ENCODE measurements at places on chromosomes 7 and 10.

DNA sequence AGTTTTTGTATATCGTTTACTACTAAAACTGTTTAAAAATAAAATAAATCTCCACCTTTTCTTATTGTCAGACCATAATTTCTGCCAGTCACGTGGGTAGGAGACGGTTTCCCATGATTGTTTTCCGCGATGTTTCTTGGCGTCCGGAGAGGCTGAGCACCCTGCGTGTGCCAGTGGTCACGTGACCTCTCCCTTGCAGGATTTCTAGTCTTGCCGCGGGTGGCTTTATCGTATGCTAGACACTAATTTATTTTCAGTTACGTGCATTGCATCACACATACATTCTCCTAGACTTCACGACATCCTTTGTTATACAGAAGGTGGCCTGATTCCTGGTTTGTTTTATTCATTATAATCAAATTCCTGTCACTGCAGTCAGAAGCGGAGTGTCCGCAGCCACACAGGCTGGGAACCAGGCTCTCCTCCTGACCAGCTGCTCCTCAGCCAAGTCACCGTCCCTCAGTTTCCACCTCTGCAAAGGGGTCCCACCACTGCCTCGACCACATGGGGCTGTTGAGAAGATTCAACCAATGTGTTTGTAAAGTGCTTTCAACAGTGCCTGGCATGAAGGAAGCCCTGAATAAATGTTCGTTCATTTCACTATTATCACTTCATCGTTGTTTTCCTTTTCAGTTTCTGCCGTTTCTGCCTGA, 203.2 kb upstream of the PPP2R2D start:
- no peak for DNase-seq

DNA sequence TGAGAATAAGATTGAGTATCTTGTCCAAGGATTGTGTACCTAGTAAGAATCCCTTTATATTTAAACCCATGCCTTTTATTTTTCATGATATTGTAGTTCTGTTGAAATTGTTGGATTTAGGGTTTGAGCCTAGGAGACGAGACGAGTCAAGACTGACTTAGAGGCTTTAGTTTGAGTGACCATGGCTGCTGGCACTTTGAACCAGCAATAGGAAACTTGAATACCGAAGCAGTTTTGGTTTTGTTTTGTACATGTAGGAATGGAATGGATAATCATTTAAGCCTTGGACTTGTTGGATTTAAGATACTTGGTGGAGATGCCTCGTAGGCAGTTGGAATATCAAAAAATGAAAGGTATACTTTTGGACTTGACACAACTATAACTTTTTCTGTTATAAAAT, 229.0 kb downstream of the BICC1 start:
- no peak for DNase-seq

GRCh38 chr10:125200396-125200795, 40.0 kb upstream of the CTBP2 start:
- DNase-seq = no peak

DNA sequence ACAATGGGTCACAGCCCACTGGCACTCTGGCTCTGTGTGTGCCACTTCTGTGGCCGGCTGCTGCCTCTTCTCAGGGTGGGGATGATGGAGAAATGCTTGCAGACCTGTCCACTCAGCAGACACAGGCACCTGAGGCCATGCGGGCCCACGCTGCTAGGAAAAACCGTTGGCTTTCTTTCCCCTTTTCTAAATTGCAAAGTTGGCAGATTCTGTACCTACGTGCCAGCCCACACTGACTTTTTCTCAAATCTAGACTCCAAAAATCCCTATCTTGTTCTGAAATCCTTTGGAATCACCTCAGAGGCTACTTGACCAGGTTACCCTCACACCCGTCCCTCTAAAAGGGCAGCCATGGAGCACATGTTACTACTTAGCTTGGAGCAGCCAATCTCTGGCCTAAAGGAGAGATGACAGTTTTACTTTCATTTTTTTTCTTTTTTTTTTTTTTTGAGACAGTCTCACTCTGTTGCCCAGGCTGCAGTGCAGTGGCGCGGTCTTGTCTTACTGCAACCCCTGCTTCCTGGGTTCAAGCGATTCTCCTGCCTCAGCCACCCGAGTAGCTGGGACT, 99.4 kb downstream of the RNF216 start:
- no peak for DNase-seq

GRCh38 chr7:2175091-2175490, 57.7 kb downstream of the MAD1L1 start:
- DNase-seq = no peak

DNA sequence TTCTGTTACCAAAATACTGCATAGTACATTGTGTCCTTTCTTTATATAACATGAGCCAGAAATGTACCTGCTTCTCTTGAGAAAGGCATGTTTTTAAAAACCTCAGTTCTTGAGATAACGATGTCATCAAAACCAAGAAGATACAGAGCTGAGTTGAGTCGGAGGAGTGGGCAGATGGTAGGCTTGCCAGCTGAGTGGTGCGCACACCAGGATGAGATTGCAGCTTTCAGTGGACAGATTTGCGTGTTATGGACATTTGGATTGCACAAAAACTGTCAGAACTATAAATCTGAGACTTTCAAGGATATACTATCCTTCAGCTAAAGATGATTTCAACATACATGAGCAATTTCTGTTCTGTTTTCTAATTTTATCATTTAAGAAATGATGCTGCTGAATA, 25.0 kb downstream of the PRKAR2B start:
- peak; percentile 35 for DNase-seq

DNA sequence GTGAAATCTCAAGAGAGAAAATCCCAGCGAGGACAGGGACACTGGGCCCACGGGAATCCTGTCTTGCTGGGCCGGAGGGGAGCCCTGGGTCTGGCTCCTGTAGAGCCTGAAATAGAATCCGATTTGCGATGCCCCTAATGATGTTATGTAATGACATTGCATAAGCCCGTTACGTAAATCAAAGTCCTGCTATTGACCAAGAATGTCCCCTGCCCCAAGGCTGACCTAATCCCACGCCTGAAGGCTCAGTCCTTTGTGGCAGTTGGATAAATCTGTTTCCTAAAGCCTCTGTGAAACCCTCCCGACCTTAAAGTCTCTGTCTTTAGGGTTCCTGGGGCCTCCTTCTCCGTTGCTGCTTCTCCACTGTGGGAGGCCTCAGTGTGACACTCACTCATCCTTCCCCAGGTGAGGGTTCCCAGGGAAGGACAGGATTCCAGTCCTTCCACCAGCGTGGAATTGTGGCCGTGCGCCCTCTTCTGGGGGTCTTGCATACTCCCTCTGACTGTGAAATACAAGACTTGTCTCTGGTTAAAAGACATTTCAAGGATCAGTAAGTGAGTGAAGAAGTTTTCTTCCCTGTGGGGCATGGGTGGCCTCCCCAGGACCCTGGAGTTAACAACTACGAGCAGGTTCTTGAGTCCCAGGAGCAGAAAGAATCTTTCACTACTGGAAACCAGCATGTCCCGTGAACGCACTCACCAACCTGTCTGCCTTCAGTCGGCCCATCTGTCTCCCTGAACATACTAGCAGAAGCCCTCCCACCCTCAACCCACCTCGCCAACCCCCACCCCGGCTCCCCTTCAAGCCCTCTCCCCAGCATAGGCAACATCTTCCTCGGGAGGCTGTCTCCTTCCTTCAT, 19.8 kb downstream of the ZNF467 start:
- DNase-seq = peak; percentile 14

- DNase-seq = no peak
Observed at GRCh38 chr10:56240471-56240870, 120.6 kb downstream of the ZWINT start.

- peak; percentile 81 for DNase-seq
Observed at GRCh38 chr10:7185367-7185690, 225.5 kb downstream of the SFMBT2 start.

DNA sequence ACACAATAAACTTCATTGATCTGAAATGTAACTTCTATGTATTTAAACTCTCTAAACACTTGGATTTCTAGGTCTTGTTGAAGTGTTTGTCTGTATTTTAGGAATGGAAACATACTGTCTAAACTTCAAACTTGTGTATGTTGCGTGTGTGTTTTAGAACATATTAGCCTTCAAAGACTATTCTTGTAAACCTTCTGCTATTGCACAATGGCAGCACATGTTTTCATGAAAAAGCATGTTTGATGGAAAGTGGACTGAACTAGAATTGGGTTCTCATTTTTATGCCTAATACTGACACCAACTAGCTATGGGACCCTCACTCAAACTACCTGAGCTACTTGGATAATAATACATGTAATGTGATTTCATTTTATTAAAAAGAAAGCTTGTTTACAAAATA, 592.6 kb downstream of the IPMK start:
- no peak for DNase-seq

GRCh38 chr10:29479981-29480954, 154.5 kb downstream of the SVIL start:
- DNase-seq = no peak

DNA sequence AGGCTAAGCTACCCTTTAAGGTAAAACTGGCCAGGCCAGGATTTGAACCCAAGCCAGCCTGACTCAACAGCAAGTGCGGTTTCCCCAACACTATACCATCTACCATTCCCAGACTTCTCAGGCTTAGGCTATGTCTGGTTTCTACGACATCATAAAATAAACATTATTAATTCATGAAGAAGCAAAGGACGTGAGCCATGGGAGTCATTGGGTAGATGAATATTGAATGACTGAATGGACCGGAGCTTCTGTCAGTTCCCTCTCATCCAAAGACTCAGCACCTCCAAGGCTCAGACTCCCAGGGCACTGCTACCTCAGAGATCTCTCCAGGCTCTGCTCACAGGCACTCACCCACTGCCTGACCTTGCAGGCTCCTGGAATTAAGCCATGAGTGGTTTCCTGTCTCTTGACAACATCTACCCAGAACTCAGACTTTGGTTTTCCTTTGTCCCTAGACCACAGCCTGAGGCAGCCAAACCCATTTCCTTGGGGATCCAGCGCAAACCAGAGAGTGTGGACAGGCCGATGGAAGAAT, 64.6 kb upstream of the STEAP1B start:
- DNase-seq = no peak

DNA sequence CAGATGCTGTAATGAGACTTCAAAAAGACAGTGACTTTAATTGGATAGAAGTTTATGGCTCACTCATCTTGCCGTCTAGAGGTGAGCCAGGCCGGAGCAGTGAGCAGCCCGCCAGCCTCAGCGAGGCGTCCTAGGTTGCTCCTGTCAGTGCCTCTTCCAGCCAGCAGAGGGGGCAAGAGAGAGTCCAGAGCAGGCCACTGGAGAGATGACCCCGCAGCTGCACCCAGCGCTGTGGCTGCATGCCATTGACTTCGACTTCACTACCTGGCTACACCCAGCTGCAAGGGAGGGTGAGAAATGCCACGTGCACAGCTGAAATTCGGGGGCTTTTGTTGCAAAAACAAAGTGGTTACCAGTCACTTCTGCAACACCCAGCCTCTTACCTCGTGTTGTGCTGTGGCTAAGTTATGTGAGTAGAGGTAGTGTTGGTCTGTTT, 26.5 kb downstream of the NUB1 start:
- DNase-seq = peak; percentile 87
